ENCODE measurements at places on chromosomes 5 and 9. TPM values are rescaled to one million over a fixed set of nuclear protein-coding genes. Genes with fewer than 3 reads are reported as not detected.

The MEGF10 gene
- 0.28 TPM for total RNA-seq

The SNCB gene
- total RNA-seq = not detected

The PCDHB13 gene
- total RNA-seq = 0.08 TPM

The HTR4 gene
- total RNA-seq = not detected

GRCh38 chr5:122183098-122183787 lies 53.9 kb downstream of the ZNF474 start:
- no peak for ATAC-seq

DNA sequence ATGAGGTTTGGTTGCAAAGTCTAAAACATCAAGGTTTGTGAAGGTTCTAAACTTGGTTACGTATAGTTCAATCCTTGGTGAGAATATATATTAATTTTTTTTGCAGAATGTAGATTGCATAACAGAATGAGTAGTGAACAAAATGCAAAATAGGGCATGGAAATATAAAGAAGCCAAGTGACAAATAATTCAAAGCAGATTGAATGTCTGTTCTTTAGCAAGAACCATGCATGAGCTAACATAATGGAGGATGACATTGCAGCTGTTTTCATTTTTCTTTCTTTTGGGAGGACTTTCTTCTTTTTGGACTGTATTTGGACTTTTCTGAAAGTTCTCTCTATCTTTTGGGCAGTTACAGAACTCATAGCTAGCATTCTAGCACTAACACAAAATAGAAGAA lies 194.8 kb upstream of the MRPS30 start:
- no peak for ATAC-seq

- peak; percentile 77 for ATAC-seq
Measured at GRCh38 chr5:115758356-115758755, 58.1 kb downstream of the CDO1 start.
